ENCODE measurements at places on chromosomes 3 and 15. TPM values are rescaled to one million over a fixed set of nuclear protein-coding genes. Genes with fewer than 3 reads are reported as not detected.

DNA sequence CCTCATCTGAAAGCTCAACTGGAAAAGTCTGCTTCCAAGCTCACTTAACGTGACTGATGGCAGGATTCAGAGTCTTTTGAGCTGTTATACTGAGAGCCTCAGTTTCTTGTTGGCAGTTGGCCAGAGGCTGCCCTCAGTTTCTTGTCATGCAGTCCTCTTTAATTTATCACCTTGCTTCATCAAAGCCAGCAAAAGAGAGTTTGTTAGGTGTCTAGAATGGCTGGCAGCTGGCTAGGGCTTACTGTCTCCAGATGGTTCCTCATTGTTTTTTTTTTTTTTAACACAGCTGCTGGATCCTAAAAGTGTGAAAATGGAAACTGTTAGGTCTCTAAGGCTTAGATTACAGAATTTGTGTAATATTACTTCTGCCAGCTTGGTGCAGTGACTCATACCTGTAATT, 310.6 kb downstream of the PDCD6IP start:
- no peak for DNase-seq

GRCh38 chr15:63061975-63062374, 19.4 kb downstream of the TPM1 start:
- DNase-seq, result no peak

GRCh38 chr3:15241341-15241740, 35.3 kb downstream of the CAPN7 start:
- peak; percentile 40 for DNase-seq

- DNase-seq, result peak; percentile 3
Measured at GRCh38 chr3:53804697-53805462, 41.3 kb downstream of the CHDH start.

- DNase-seq, result no peak
Measured at GRCh38 chr15:67865331-67865730, 25.5 kb upstream of the RNU6-1 start.

DNA sequence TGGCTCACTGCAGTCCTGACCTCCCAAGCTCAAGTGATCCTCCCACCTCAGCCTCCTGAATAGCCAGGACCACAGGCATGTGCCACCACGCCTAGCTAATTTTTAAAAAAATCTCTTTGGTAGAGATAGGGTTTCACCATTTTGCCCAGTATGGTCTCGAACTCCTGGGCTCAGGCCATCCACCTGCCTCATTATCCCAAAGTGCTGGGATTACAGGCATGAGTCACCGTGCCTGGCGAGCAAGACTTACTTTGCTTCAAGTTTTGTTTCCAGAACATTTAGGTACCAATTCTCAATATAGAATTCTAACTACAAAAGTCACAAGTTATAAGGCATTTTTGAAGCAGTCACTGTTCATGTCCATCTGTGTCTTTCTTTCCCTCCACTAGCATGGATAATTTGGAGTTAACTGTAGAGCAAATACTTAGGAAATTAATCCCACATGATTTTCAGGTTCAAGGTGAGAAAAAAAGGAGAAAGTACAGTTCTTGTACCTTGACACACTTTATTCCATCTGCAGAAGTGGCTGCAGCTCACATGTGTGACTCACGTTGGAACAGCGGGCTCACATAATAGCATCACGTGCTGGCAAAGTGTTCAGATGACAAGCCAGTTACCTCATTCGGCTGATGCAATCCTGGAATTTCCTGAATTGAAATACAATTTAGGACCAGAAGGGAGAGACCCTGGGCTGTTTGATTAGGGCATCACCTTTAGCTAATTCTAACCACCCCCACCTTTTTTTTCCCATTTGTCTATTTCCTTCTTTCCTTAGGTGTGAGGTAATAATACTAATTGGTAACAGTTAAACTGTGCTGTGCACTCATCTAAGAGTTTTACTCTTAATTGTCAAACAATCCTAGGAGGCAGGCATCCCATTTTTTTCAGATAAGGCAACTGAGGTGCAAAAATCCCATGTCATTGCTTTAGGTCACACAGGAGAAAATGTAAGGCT, 46.9 kb upstream of the NEDD4 start:
- peak; percentile 91 for DNase-seq

DNA sequence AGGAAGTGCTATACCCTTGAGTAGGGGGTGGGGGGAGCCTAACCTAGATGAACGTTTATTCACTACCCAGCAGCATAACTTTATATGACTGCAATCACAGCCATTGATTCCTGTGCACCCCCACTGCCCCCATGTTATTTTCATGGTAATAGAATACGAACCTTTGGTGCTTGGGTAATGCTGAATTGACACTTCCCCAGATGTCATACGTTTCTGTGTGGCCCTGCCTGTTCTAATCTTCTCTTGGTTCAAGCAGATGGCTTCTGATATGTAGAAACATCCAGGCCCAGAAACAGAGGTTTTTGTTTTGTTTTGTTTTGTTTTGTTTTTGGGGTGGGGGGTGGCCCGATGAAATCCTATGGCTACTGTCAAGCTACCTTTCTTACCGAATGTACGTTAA, 237.9 kb upstream of the TOPAZ1 start:
- DNase-seq, result no peak

DNA sequence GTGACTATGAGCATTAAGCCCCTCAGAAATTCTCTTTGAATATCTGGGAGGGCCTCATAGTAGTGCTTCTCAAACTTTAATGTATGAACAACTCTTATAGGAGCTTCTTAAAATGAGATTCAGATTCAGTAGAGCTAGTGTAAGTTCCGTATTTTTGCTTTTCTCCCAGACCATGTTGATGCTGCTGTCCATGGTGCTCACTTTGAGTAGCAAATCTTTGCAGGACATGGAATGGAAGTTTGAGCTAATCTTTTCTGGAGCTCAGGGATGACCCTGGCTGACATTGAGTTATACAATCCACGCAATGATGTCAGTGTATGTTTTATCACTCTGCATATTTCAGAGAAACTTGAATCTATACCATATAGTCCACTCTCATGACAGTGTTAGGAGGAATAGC, 134.2 kb downstream of the OTOL1 start:
- DNase-seq, result no peak

GRCh38 chr3:166607933-166608521, 770.8 kb upstream of the BCHE start:
- DNase-seq, result no peak

DNA sequence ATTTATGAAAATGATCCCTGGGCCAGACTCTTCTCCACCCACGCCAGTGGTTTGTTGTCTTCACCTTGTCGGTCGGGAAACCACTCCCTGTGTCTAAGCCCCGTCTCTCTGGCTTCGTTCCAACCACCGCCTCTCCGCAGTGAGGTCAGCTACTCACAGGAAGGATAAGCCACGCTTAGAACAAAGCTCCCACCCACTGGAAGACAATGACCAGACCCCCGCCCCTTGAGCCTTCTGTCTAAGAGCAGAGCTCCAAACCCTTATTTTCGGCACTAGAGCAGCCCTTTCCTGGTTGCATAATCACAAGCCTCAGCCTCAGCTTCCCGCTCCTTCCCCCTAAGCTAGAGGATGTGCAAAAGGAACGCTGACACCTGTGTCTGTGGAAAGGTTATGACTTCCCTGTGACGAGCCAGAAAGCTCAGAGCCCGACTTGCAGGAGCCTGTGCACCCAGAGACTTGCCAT, 114.9 kb upstream of the MEF2A start:
- peak; percentile 90 for DNase-seq

DNA sequence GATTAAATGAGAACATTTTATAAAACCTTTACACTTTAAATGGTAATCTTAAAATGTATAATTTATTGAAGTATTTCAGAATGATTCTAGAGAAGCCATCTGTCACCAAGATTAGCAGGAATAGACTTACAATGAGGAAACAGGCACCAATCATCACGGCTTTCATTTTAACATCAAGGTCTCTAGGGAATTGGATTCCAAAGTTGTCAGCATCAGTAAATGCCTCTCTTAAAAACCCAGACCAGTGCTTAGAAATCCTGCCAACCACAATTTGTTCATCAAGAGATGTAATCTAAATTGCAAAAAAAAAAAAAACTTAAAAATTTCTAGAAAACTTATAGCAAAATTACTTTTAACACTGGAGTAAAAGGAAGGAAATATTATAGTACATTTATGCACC, 20.3 kb downstream of the PLSCR2 start:
- DNase-seq, result no peak

DNA sequence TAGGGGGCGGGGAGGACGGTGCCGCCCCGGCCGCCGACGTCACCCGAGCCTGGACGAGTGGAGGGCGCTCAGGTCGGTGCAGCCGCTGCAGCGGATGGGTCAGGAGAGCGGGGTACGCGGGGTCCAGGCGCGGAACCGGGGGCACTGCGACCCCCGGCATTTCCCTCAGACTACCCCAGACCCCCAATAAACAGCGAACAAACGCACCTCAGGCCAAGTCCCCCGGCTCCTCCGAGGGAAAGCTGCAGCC, 78.9 kb downstream of the IQSEC1 start:
- peak; percentile 75 for DNase-seq

- no peak for DNase-seq
Measured at GRCh38 chr3:24160424-24161095, 215.5 kb downstream of the NR1D2 start.

DNA sequence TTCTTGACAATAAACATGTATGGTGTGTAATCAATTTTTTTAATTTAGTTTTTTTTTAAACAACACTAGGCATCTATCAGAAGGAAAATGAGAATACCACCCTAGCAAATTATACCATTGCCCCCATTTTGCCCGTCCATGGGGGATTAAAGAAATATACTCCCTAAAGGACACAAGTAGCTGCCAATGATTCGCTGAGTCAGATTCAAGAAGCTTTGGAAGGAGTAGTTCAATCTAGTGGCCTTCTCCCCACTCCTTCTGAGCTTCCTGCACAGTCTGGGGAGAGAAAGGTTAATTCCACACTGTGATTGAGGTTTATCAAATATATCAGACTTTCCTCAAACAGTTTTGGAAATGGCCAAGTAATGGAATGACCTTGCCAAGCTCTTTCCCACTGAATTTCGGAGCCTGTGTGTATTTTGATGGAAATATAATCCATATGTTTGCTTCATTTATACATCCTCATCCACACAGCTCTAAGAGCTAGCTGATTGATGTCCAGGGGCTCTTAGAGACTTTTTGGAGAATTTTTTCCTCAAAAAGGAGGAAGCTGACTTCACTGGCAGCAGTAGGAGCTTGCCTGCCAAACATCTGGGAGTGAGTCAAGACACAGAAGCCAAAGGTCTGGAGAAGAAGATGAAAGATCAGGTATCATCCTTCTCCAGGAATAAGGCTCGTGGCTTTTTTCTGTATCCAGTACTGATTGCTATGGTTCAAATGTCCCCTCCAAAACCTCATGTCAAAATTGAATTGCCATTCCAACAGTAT, 478.5 kb upstream of the PROK2 start:
- DNase-seq, result no peak

- DNase-seq, result no peak
Measured at GRCh38 chr3:145798696-145799537, 362.1 kb downstream of the PLOD2 start.

RNU5B-1 gene
- not detected for total RNA-seq

CCDC191 gene
- total RNA-seq, result 3.5 TPM

PLSCR5 gene
- not detected for total RNA-seq

NCKIPSD gene
- total RNA-seq, result 21.5 TPM

MAP1A gene
- 9.2 TPM for total RNA-seq

PLA2G4F gene
- 0.11 TPM for total RNA-seq

SLC6A1 gene
- 0.38 TPM for total RNA-seq

CFAP91 gene
- total RNA-seq, result 9.0 TPM

CELSR3 gene
- total RNA-seq, result 0.91 TPM

IFT122 gene
- total RNA-seq, result 29.5 TPM

TNIK gene
- total RNA-seq, result 8.8 TPM

TSEN2 gene
- 12.7 TPM for total RNA-seq
